ENCODE measurements at places on chromosomes 5 and 9.

- no peak for DNase-seq
These were observed 815 bp downstream of the ANXA6 start for GRCh38 chr5:151156507-151157420.

DNA sequence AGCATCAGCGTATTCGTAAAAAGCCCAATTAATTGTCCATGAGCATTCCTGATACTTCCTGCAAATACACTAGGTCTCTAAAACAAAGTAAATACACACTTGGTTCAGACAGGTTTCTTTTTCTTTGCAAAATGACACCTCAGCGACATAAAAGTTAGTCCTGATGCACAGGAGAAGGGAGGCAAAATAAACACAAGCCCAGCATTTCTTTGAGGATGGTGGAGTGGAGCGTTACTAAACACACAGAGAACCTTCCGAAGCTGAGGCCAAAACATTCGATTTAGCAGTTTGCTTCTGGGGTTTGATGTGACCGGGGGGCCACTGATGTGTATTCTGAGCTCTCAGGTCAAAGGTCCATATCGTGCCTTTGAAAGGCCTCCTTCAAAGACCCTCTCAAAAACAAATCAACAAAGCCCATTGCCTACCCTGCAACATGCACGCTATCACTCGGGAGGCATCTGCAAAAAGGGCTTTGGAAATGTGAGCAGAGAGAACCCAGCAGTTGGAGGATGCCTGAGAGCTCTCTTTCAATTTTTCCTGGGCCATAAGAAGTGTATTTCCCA is 268.4 kb upstream of the PANK3 start:
- no peak for DNase-seq

DNA sequence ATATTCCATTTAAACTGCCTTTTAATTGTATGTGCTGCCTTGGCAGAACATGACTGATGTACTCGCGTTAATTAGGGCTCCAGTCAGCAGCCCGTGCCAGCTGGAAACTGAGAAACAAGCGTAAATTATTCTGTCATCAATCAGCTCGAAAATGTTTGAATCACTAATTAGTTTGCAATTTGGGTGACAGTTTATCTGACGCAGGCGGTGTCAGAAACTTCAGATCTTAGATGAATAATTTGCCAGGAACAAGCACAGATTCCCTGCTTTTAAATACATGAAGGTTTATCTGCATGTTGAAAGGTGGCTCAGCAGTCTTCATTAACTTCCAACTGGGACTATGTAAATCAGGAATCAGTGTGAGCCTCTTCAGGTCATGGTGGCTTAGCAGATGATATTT is 176.0 kb upstream of the TLE4 start:
- no peak for DNase-seq

- no peak for DNase-seq
These were observed 27.5 kb downstream of the ADRB2 start for GRCh38 chr5:148853868-148854267.

GRCh38 chr9:126658201-126658825 is 44.6 kb downstream of the LMX1B start:
- DNase-seq = no peak

DNA sequence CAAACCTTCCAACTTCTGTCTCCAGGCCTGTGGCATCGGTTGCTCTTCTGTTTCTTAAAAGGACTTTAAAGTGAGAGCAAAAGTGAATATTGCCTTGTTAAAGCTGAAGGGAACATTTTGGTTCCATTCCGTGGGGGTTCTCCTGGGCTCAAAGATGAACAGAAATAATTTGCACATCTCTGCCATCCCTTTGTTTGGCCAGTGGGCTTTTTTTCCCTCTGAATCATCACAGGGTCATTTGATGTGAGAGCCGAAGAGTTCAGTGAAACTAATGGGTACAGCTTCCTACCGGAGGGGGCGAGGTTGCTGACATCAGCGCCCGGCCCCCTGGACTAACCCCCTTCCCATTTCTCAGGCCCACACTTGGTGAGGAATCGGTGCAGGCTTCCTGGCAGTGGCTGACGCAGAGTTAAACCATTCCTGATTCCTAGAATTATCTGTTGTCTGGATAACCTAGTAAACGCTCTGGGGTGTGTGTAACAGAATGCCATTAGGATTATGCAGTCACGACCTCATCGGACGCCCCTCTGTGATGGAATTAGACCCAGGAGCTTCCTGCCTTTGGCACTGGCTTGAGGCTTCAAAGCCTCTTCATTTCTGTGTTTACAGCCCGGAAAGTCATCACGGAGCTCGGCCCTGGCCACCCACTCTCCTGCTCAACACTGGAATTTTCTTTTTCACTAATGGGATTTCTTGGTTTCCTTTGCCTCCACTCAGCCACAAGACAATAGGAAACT is 61.6 kb upstream of the RPL26L1 start:
- DNase-seq = no peak

- DNase-seq = no peak
These were observed 49.0 kb upstream of the KDM4C start for GRCh38 chr9:6708732-6709131.

GRCh38 chr9:28668158-28668557 is 1094.9 kb upstream of the C9orf72 start:
- DNase-seq = no peak

DNA sequence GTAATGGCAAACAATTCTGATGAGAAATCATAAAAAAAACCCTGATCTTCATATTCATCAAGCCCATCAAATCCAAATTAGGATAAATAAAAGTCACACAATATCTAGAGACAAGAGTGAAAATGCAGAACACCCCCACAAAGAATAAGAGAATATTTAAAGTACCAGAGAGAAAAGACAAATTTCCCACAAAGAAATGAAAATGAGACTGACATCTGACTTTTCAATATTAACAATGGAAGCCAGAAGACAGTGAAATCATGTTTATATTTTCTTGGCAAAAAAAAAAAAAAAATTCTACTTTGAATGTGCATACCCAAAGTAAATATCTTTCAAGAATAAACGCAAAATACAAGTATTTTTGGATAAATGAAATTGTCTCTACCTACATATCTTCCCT is 28.9 kb upstream of the COL5A1 start:
- no peak for DNase-seq

GRCh38 chr5:34756781-34757624 is 82.0 kb upstream of the TTC23L start:
- no peak for DNase-seq

DNA sequence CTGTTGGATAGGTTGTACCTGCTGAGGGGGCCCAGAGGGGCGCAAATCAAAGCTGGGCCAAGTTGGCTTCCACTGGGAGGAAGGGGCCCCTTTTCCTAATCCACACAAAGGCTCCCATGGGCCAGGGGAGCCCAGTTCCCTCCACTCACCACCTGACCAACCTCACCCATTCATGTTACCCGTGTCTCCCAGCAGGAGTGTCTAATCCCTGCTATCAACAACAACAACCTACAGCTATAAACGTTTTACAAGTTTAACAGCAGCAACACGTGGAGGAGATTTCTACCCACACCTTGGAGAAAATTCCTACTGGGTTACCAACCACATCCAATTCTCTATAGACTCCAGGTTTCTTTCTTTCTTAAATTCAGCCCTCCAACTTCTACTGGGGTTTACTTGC is 216.2 kb downstream of the SLIT3 start:
- no peak for DNase-seq

GRCh38 chr5:63962279-63962678 is at the start of gene HTR1A:
TSS of gene HTR1A (minus strand) at chr5:63962445. CDS start at chr5:63961719, 726 bp downstream.
- DNase-seq = no peak

DNA sequence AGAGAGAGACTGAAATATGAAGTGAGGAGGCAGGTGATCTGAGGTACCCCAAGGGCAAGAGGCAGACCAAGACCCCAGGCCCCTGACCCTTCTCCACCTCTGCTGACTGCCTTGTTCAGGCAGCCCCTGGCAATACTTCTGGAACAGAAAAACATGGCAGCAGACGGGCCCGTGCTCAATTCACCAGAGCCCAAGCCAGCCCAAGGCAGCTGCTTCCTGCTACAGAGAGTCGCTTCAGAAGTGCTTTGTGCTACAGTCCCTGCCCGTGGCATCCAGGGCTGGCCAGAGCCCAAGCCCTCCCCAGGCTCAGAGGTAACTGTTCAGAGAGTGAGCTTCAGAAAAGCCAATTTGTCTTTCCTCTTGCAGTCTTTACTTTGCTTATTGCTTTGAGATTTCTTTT is 151.4 kb upstream of the FSTL4 start:
- no peak for DNase-seq

DNA sequence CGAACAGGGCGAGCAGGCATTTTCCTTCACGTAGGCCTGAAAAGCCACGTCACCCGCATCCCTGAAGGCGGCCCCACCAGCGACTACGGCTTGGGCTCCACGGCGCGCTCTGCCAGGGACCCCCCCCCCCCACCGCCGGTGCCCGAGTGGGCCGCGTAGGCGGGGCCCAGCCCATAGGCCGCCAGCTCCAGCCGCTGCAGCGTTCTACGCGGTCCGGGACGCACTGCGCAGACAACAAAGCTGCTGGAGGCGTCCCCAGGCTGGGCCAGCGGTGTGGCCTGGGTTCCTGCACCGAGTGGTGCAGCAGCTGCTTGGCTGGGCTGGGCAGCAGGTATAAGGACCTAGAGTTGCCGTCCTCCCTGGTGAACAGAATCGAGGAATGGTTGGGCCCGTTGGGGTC is 18.3 kb upstream of the BTNL3 start:
- no peak for DNase-seq

DNA sequence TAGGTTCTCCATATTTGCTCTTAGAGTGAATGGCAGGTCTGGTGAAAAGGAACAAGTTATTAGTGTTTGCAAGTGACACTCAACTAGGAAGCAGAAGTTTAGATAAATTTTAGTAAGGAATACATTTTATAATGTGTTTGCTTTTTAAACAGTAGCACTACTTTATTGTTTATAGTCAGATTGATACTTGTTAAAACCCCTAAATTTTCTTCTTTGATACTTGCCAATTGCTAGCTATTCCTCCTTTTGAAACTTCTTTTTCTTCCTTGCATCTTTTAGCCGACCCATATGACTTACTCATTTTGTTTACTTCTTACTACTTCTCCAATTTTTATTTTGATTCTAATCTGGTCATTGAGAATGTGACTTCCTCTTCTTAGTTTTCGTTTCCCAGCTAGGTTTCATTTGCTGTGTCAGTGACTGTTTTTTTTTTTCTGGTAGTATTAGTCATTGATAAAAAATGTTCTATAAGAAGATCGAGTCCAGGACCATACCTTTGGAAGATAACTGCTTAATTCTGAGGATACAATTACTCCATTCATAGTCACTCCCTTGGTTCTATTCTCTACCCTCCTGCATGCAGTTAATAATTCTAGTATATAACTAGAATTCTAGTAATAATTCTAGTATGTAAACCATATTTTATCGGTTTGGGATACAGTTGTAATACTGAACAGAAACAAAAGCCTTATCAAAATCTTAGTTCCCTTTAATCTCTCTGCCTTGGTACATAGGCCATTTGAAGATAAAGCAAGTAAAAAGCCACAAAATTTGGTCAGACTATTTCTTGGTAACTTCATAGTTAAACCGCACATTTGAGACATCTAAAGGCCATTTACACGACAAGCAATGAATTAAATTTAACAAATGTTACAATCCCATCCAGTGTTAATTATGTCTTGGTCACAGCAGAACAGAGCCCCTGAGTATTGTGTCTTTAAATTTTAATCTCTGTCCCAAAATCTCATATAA is 2.8 kb upstream of the RICTOR start:
- no peak for DNase-seq

DNA sequence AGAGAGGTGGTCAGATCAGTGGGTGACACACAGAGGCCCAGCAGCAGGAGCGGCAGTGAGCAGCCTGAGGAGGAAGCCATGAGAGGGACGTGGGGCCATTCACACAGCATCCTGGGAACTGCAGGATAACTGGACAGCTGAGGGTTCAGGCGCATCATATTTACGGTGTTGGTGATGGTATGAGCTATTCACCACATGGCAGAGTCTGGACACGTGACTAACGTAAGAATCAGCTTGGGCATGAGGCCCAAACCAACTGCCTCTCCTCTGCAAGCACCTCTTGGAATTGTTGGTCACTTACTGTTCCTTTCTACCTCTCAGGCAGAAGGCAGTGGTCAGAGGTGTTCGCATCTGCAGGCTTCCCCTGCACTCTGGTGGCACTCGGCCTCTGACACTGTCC is 141.1 kb downstream of the ENTREP1 start:
- no peak for DNase-seq

GRCh38 chr5:172733131-172733973 is 37.6 kb downstream of the DUSP1 start:
- no peak for DNase-seq

DNA sequence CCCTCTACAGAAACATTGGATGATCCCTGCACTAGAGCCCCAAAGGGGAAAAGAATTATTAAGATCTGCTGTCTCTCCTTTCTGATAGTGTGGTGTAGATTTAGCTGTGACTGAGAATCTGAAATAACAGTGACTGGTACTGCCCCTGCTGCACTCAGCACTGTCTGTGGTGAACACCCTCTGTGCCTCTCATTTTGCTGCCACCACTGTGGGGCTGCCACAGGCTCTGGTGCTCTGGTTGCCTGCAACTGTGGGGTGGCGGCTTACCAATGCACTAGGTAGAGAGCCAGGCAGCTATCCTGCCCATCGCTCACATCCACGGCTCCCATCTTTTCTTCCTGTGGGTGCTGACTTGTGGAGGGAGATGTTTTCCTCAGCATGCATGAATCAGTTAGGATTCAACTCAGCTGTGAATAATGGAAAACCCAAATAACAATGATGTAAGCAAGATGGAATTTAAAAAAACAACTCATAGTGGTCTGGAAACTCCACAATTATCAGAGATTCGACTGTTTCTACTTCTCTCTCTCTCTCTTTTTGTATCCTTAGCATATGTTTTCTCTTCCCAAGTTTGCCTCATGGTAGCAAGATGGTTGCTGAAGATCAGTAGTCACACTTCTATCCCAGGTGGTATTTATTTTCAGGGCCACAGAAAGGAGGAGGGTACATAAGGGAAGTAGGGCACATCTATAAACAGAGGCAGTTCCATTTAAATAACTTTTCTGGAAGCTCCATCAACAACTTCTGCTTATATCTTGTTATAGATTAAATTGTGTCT is 99.8 kb upstream of the DAP start:
- no peak for DNase-seq

DNA sequence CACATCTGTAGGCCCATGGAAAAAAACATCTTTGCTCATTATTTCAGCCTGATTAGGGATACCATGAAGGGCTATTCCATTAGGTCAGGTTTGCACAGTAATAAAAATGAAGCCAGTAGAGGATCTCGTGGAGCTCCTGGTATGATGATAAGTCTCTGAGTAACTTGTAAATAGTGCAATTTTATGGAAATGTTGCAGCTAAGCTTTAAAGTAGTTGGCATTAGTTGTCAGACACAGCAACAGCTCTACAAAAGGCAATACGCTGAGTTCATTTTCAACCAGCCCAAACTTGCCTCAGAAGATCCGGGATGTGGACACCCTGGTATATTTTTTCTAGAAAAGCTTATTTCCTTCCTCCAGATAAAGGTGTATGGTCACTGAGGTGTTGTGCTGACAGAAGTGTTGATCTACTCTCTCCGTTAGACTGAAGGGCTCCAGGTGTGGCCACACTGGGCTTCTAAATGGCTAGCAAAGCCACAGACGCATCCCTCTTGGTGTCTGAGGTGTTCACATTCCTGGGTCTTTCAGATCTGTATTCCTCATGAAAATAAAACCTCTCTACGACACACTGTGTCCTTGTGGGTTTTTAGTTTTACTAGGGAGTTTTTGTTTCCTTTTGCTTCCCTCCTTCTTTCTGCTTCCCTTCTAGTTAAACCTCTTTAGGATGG is 141.6 kb downstream of the GHR start:
- no peak for DNase-seq
